Stimulated activated CD4-positive, alpha-beta T cell treated with anti-CD3 and anti-CD28 coated beads, Interleukin-2, amount 100 ng/mL, for 24 hours (primary cell): ENCODE measurements at places on chromosomes 16 and 17.

DNA sequence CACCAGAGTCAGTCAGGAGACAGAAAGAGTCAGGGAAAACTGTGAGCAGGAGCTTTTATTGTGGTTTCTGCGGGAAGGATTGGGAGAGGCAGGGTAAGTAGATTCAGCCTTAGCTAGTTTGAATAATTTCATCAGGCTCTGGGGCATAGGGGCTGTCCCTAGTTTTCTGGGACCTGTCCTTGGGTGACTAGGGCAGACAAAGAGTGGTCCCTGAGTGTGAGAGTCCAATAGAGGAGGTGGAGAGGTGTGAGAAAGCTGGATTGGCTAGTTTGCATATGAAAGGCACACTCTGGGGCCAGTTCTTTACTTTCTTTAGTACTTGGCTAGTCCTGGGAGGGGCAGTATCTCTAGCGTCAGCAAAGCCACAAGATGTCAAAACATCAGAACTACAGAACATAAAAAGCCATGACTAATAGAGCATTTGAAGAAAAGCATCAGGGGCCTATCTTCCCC is 255.6 kb downstream of the HS3ST3A1 start:
- DNase-seq, result no peak

DNA sequence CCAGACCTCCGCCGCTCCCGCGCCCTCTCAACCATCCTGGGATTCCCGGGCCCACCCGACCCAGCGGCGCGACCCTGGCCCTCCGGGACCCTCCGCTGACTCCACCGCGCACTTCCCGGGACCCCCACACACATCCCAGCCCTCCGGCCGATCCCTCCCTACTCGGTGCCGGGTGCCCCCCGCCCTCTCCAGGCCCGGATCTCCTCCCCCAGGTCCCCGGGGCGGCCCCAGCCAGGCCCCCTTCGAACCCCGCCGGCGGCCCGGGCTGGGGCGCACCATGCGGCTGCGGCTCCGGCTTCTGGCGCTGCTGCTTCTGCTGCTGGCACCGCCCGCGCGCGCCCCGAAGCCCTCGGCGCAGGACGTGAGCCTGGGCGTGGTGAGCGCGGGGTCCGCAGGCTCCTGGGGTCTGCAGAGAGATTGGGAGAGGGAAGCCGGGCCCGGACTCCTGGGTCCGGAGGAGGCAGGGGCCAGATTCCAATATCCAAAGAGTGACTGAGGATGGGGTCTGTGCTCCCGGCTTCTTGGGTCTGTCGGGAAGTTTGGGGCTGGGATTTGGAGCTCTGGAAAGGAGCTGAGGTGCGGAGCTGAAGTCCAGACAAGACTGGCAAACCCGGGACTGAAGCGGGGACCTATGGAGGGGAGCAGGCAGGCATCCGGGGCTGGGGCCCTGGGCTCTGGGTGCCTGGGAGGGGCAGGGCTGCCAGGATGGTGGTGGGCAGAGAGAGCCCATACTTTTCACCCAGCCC is 453 bp downstream of the MMP25 start:
- DNase-seq, result no peak

- DNase-seq, result no peak
These were observed 263.2 kb downstream of the KIF2B start for GRCh38 chr17:54085934-54086333.

DNA sequence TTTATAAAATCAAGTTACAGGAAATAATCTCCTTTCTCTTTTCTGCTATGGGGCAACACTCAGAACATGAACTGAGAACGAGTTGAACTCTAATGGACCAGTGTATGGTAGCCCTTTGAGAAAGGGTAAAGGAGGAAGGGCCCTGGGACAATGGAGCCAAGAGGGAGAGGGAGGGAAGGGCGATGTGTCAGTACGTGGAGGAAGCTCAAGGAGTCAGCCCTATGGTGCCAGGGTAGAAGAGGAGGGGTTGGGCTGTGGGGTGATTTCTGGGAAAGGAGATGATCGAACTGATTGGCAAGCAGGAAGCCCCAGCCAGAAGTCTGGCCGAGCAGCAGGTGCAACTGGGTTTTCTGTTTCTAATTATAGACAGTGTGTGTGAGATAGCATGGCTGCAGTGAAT is 4.3 kb upstream of the WIPI1 start:
- peak; percentile 42 for DNase-seq

GRCh38 chr17:63124536-63124935 is 158.5 kb downstream of the TANC2 start:
- no peak for DNase-seq

GRCh38 chr17:36750316-36750885 is 149.0 kb downstream of the MRM1 start:
- no peak for DNase-seq

DNA sequence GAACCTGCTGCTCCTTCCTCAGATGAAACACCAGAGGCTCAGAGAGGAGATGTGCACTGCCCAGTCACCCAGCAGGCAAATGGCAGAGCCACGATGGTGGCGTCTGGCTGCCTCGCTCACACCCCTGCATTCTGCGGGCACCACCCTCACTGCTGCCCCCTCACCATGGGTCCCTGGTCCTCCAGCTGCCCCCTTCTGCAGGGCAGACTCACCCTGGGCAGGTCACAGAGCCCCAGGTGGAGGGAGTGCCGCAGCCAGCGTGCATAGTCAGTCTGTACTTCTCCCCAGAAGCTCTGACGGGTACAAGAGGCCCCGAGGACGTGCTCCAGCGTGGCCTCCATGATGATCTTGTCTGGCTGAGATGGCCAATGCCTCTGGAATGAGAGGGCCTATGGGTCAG is 52.9 kb downstream of the RMI2 start:
- no peak for DNase-seq

DNA sequence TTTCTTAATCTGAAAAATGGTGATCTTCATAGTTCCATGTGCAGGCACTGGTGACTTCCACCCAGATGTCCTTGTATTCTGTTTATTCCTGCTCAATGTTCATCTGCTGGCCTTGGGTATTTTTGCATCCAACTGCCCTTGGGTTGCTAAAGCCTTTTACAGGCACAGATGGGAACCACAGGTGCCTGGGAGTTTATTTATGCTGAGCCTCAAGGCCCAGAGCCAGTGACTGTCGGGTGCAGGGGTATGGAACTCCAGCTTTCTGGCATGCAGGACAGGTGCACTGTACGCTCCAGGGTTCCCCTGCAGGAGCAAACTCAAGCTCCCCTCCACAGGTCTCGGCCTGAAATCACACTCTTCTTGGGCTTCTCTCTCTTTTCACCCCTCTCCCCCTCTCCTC is 22.3 kb downstream of the DYNLRB2 start:
- no peak for DNase-seq

GRCh38 chr16:78877114-78877655 is 723.4 kb downstream of the MAF start:
- DNase-seq, result no peak

GRCh38 chr17:51590071-51590656 is 329.8 kb downstream of the UTP18 start:
- DNase-seq, result no peak

GRCh38 chr17:34434052-34434451 is 71.0 kb upstream of the CCL1 start:
- no peak for DNase-seq

GRCh38 chr17:50397919-50398285 is 579 bp upstream of the LRRC59 start:
- DNase-seq, result no peak

DNA sequence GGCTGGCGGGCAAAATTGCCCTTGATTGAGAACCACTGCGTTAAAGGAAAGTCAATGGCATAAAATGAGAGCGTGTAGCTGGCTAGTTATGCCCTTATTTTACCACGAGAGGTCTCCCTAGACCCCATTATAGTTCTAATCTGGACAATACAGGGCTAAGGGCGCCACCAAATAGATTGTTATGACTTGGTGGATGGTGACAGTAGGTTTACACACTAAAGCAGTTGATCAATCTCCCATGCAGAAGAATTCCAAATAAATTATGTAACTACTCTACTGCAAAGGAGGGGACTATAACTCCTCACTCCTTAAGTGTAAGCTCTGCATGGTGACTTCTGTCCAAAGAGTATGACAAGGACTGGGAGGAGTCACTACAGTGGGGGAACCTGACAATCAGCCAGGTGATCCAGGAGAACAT is 20.4 kb upstream of the YPEL2 start:
- DNase-seq, result peak; percentile 41

DNA sequence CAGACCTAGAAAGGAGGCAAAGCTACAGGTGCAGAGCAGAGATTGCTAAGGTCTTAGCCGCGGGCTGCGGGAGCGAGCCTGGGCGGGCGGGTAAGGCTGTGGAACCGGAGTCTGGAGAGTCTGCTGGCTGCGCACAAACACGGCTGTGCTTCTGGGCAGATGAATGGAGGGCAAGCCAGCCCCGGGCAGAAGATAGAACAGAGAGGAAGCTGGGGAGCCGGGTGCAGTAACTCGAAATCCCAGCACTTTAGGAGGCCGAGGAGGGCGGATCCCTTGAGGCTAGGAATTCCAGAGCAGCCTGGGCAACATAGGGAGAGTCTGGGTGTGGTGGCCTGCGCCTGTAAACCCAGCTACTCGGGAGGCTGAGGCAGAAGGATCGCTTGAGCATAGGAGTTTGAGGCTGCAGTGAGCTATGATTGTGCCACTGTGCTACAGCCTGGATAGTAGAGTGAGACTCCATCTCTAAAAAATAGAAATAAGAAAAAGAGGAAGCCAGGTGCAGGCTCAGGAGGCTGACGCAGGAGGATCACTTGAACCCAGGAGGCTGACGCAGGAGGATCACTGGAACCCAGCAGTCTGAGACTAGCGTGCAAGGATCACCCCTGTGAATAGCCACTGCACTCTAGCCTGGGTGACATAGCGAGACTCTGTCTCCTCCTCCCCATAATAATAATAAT is 56.3 kb downstream of the PITPNC1 start:
- no peak for DNase-seq

- no peak for DNase-seq
These were observed 340.7 kb downstream of the SLC39A11 start for GRCh38 chr17:72751746-72752145.

GRCh38 chr17:74565126-74565525 is 2.2 kb downstream of the CD300H start:
- DNase-seq, result no peak

- no peak for DNase-seq
These were observed 36.3 kb downstream of the MYO18A start for GRCh38 chr17:29143894-29144293.

GRCh38 chr17:5361426-5361825 is 58.0 kb downstream of the NUP88 start:
- DNase-seq, result no peak
